H54 (cell line): ENCODE measurements at places on chromosomes 2 and 18.

DNA sequence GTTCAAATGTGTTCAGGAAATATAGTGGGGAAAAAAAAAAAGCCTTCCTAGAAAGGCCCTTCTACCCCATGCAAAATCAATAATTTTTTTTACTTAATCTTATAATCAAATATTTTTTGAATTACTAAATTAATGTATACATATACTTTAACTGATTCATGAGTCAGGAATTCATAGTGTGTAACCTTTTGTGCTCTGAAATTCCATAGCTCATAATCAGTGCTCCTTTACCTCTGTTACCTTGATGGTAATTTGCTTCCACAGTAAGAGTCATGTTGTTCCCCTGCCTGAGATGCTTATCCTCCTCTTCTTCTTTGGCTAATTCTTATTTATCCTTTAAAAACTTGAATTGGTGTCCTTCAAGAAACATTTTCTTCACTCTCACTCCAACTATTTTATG lies 414.2 kb downstream of the THSD7B start:
- DNase-seq: no peak

GRCh38 chr2:233165895-233166661 lies 85.4 kb upstream of the ATG16L1 start:
- DNase-seq: peak; percentile 93

DNA sequence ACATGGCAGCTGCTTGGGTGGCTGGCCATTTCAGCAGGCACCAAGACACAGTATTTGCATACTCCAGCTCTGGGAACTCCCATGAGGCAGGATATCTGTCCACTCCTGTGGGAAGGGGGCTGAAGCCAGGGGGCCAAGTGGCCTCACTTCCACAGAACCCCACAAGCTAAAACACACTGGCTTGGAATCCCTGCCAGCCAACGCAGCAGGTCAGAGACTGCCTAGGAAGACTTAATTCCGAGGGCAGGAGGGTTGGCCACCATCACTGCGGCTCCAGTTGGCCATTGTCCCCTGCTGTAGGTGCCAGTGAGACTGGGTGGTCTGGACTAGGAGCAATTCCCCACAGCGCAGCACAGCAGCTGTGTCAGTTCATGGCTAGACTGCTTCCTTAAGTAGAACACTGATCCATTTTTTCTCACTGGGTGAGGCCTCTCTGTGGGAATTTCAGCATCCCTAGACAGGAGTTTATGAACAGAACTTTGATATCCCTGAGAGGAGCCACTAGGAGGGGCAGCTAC lies 52.0 kb downstream of the SPAG16 start:
- DNase-seq: no peak

DNA sequence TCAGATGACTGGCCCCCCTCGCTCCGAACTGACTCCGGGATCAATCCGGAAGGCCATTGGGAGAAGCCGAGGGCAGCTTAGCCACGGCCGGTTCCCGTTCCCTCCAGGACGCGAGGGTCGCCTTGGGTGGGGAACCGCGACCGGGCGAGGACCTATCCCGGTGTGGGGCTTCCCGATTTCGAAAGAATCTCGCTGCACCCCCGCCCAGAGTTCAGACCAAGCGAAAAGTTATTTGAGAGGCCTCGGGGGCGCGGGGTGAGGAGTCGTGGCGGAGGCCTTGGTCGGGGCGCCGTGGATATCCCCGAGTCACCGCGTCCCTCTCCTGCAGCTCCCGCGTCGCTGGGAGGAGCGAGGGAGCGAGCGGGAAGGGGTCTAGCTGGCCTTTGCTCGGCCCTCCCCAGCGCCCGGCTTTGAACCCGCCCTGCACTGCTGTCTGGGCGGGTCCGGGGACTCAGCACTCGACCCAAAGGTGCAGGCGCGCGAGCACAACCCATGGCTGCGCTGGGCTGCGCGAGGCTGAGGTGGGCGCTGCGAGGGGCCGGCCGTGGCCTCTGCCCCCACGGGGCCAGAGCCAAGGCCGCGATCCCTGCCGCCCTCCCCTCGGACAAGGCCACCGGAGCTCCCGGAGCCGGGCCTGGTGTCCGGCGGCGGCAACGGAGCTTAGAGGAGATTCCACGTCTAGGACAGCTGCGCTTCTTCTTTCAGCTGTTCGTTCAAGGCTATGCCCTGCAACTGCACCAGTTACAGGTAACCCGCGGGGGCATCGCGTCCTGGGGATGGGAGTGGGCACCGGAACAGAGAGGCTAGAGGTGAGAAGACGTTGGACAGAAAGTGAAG lies at the start of gene CYP27A1:
TSS of gene CYP27A1 (plus strand) at position 457 of the 837 bp plus-strand sequence. CDS start at position 493, 36 bp downstream.
- no peak for DNase-seq

DNA sequence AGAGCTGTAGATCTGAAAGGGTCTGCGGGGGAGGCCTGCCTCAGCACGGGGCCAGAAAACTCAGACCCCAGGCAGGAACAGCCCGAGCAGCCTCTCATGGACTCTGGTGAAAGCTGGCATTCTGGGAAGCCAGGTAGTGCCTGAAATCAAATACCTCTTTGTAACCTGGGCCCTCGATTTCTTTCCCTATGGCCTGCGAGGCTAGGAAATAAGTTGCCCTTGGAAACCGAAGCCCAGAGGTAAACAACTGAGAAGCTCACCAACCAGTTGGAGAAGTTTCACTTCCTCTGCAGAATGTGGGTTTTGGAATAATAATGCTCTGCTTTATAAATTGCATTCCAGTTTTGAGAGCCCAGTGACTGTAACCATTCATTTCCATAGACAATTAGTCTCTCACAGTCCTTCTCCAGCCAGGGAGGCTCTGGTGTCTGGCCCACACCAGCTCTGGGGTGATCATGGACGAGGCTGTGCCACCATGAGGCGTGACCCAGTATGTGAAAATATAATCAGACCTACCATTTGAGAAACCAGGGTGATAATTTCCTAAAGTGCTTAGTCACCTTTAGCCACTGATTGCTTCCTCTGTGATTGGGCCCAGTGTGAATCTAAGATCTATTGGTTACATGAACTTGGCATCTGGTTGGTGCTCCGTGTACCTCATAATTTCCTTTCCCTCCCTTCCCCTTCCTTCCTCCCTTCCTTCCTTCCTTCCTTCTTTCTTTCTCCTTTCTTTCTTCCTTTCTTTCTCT lies 133.1 kb upstream of the PELI1 start:
- no peak for DNase-seq

DNA sequence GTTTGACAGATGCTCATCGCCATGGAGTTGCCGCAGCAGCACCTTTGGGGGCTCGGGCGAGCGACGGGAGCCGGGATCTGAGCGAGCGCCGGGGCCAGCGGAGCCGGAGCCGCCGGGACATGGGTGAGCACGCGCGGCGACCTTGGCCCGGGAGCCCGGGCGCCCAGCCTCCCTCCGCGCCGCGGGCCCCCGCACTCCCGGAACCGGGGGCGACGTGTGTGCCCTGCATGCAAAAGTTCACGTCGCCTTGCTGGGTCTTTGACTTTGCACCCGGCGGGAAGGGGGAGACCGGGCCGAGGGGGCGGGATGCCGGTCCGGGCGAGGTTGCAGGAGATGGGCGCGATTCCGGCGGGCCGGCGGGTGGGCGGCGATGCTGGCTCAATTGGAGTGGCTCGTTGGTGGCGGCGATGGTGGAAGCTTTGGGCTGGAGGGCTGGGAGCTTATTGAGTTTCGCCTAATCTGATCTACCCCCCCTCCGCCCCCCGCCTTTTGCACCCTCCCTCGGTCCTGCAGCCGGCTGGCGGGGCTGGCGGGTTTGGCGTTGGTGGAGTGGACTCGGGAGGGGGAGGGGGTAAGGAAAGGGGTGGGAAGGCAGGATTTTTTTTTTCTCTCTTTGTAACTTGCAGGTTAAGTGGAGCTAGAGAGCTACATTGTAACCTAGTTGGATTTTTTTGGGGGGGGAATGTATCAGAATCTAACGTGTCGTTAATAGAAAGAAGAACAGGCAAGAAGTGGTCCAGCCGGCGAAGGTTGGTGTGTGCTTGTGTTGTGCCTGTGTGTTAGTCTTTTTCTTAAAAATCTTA lies at the start of gene SETBP1:
TSS of gene SETBP1 (plus strand) at position 616 of the 803 bp plus-strand sequence. CDS start 20,459 bp downstream, outside the sequence.
- no peak for DNase-seq

DNA sequence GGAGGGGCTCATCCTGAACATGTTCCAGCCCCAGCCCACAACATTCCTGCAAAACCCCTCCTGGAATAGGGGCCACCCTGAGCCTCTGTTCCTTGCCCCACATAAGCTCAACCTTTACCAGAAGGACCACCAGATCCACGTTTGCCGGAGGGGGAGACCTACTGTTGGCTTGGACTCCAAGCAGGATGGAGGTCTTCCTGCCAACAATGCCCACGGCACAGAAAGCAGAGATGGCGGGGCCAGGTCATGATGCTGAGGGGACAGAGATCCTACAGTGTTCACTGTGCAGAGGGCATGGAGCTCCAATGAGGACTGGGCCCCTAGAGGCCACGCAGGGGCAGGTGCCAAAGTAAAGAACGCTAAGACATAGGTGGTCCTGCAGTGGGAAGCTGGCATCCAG lies 98.5 kb upstream of the RAB6C start:
- no peak for DNase-seq

GRCh38 chr2:232292395-232293154 lies 86.0 kb upstream of the ALPP start:
- peak; percentile 47 for DNase-seq

DNA sequence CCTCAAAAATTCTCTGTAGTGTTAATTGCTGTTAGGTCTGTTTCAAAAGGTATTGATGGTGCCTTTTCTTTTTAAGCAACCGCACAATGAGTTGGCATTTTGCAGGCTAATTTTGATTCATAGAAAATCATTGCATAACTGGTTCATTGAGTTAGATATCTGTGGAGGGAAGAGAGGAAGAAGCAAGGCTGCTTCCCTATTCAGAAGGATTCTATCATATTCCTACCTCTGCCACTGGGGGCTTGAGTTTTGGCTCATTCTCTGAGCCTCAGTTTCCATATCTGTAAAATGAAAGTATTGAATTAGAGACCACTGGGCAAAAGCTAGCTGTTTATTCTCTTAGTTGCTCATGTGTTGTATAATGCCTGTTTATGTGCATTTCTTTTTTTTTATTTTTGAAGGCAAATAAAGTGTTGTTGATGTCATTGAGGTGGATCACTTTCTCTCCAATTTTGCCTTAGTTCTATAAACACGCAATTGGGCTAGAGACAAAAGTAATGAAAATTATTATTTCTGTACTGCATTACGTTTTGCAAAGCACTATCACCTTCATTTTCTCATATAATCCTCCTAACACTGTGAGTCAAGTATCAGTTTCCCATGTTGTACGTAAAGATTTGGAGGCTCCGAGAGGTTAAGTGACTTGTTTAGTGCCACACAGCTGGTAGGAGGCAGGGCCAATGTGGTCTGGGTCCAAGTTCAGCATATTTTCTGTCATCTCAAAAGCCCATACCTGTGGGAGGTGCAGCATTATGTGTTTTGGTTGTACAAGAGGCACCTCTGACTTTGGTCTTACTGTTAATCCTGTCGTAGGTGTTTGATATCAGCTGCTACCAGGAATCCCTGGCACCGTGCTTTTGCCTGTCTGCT lies 5.9 kb downstream of the TRIB2 start:
- DNase-seq: no peak

DNA sequence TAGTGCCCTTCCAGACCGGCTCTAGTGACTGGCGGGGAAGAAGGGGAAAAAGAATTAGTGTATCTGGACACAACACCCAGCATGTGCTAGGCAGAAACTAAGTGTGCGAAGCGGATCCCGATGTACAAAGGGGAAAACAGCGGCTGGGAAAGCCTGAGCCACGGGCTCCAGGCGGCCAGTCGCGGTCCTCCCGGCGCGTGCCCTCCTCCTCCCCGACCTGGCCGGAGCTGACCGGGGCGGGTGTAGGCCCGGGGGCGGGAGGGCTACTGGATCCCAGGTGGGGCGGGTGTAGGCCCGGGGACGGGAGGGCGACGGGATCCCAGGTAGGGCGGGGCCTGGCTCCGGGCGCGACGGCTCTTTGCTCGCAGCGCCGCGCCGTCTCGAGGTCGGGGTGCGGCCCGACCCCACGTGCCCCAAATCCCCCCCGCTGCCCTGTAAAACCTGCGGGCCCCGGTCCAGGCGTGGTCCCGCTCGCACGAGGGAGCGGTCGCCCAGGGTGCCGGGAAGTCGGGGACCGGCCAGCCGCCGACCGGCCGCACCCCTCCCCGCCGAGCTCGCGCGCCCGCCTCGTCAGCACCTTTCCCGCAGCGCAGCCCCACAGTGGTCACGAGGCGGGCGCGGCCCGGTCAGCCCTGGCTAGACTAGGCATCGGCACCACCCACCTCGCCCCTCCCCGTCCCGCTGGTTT lies 48.8 kb downstream of the C2orf42 start:
- DNase-seq: peak; percentile 23

- no peak for DNase-seq
Observed at GRCh38 chr18:68865021-68865420, 67.1 kb downstream of the CCDC102B start.

DNA sequence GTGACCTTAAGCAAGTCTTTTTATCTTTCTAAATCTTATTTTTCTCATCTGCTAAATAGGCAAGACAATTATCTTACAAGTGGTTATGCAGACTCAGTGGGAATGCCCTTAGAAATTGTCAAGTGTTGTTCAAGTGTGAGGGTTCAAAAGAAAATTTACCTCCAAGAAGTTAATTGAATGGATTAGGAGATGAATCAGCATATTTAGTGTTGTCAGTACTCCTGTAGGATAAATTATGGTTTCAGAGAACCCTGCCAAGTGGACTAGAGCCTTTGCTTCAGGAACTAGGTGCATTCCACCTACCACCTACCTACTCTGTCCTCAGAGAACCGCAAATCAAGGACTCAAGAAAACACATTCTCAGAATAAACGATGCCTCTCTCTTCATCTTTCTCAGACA lies 69.8 kb upstream of the KCTD1 start:
- DNase-seq: no peak

- no peak for DNase-seq
Observed at GRCh38 chr2:154307007-154307406, 391.5 kb upstream of the KCNJ3 start.

GRCh38 chr2:127439343-127439742 lies 21.1 kb downstream of the PROC start:
- DNase-seq: no peak

- DNase-seq: no peak
Observed at GRCh38 chr18:42137693-42138375, 182.8 kb downstream of the PIK3C3 start.

DNA sequence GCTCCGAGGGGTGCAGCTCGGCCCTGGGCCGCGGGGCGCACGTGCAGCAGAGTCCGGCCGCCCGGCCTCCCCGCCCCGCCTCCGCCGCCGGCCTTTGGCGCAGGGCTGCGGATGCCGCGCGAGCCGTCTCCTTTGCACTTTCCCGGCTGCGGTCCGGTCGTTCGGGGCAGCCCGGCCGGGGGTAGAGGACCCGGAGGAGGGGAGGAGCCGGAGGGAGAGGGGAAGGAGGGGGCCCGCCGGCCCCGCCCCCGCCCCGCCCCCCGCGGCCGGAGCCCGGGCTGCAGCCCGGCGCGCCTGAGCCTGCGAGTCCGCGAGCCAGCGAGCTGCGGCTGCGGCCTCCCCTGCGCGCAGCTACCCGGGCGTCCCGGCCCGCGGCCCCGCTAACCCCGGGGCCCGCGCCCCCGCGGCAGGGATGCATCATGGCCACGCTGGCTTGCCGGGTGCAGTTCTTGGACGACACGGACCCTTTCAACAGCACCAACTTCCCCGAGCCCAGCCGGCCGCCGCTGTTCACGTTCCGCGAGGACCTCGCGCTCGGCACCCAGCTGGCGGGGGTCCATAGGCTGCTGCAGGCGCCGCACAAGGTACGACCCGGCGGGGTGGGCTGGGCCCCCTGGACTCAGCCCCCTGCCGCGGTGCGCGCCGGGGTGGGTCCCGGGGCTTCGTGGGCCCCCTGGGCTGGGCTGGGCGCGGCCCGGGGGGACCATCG lies at the start of gene FHOD3:
TSS of gene FHOD3 (plus strand) at position 297 of the 709 bp plus-strand sequence. CDS start at position 420, 123 bp downstream.
- peak; percentile 56 for DNase-seq

- peak; percentile 92 for DNase-seq
Observed at GRCh38 chr2:120237491-120237902, 14.3 kb upstream of the TMEM185B start.

GRCh38 chr2:165790466-165790865 lies 3.6 kb downstream of the GALNT3 start:
- DNase-seq: no peak

GRCh38 chr2:67717692-67718091 lies 320.6 kb downstream of the ETAA1 start:
- DNase-seq: no peak
